T-helper 2 cell (primary cell): ENCODE measurements at places on chromosomes 4 and X.

GRCh38 chr4:39514888-39515401 is 12.3 kb downstream of the UGDH start:
- no peak for DNase-seq

DNA sequence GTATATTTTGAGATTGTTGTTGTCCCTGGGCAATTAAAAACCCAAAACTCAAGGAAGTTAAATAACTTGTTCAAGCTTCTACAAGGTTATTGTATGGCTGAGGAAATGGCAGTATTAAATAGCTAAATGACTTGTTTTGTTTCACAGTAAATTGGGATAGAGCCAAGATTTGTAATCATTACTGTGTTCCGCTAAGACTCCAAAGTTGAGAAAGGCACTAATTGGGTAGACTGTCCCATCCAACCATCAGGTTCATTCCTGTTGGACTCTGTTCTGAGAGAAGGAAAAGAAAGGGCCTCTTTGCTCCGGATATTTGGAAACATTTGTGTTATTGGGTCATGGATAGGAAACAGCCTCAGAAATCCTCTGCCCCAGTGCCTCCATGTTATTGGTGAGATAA is 82.2 kb downstream of the DCLK2 start:
- DNase-seq, result no peak

GRCh38 chrX:31258166-31258565 is 186.3 kb upstream of the FTHL17 start:
- no peak for DNase-seq

GRCh38 chr4:27638163-27638915 is 777.7 kb downstream of the STIM2 start:
- DNase-seq, result no peak

DNA sequence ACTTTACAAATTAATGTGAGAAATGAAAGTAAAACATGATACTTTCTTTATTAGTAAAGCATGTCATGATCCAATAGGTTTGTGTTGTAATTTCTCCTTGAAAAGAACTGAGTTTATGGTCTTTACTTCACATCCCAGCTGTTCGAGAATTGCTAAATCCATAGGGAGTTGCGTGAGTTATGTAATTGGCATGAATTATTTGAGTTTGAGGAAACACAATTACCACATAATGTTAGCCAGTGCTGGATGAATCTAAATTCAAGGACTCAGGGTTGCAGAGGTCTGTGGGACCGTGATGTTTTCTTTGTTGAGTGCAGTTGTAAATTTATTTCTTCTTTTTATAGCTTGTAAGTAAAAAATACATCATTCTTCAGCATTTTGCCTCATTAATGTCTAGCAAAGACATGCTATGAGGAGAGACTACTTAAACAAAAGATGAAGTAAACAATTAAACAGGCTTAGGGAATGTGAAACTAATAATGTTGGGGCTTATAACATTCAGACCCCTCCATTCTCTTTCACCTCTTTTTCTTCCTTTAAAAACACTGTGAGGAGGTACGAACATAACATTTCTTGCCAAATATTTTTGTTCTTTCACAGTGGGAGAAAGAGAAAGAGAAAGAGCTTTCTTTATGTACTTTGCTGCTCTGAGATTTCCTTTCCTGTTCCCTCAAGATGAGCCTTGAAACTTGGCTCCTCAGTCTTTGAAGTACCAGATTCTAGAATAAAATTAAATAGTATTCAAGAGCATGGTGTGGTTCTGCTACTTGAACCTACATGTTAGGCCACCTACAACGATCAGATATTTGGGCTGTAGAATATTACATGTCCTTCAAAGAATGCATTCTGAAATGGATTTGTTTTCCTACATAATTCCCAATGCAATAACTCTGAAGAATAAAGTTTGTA is 159.6 kb upstream of the ANK2 start:
- DNase-seq, result no peak

DNA sequence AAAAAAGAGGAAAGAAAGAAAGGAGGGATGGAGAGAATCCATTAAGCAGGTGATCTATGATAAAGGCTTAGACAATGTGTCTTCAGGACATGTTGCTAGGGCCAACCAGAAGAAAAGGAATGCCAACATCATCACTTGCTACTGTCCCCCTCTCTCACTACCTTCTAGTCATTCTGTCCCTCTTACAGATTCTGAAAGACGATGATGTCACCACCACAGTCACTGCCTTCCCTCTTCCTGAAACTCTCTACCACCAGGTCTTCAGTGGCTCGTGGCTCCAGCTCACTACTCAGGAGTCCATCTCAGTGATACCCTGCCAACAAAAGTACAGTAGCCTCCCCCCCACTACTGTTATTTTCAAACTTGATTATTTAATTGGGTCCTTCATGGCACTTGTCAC is 64.0 kb downstream of the KCNIP4 start:
- no peak for DNase-seq

DNA sequence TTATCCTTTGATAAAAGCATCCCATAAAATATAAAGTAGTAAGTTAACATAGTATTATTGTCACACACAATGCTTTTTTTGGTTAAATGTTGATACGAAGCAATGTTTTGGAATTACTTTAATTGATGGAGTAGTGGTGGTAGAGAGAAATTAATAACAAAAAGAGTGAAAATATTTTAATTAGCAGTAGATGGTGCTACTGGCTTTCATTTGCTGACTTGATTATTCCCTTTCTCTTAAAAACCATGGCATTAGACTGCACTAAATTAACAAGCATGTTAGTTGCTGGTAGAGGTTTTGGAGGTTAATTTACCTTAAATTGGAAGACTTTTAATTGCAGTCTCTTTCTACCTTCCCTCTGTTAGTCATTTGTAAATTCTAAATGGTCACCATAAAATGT is 8.9 kb upstream of the DCK start:
- no peak for DNase-seq

DNA sequence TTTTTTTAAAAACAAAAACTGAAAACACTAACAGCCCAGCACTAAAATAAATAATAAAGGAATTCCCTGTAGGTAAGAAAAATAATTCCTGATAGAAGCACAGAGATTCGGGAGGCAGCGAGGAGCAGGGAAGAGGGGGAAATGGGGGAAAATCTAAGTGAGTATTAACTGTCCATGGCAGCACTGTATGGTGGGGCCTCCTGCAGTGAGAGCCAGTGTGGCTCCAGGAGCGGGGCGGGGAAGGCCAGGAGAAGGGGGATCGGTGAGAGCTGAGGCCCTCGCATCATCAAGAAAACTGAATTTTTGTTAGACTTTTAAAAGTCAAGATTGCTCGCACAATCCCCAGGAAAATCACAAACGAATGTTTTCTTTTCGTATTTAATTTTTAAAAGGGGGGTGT is 14.1 kb downstream of the RNF212 start:
- DNase-seq, result no peak

DNA sequence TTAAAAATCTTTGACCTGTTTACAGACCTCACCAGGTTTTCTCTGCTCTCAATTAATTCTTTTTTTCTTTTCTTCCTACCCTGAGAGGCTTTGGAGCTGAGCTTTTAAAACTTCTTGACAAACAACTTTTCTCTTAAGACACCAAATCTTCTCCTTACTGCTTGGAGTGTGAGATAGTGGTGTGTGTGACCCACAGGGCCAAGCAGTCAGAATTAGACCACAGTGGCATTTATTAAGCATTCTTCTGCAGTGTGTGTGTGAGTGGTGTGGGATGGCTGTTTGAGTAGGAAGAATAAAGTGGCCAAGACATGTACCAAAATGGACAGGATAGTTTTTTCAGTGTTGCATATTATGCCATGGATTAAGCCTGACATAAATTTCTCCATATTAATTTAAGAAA is 665.1 kb downstream of the RAPGEF2 start:
- DNase-seq, result no peak

GRCh38 chrX:1727531-1728027 is 112.7 kb downstream of the ASMT start:
- no peak for DNase-seq

DNA sequence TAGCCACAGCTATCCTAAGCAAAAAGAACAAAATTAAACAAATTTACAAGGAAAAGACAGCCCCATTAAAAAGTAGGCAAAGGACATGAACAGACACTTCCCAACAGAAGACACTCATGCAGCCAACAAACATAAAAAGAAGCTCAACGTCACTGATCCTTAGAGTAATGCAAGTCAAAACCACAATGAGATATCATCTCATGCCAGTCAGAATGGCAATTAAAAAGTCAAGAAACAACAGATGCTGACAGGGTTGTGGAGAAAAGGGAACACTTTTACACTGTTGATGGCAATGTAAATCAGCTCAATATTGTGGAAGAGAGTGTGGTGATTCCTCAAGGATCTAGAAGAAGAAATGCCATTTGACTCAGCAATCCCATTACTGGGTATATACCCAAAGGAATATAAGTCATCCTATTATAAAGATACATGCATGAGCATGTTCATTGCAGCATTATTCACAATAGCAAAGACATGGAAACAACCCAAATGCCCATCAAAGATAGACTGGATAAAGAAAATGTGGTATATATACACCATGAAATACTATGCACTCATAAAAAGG is 163.0 kb upstream of the TET2 start:
- no peak for DNase-seq

GRCh38 chr4:46404981-46405380 is 15.1 kb upstream of the GABRA2 start:
- DNase-seq, result no peak

DNA sequence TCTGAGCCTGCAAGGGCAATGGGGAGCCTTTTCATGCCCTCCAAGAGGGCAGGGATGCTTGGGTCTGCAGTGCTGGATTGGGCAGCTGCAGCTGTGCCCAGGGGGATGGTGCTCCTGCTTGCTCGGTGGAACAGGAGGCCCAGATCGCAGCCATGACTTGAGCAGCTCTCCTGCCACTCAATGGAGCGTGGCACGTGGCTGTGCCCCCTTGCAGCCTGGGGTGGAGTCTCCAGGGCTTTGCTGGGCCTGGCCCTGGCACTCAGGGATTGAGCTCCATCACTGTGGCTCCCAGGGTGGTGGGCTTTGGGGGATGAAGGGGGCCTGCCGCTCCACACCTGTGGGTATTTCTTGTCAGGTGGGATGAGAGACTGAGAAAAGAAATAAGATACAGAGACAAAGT is 53.4 kb upstream of the IBSP start:
- DNase-seq, result no peak

GRCh38 chrX:27860337-27860736 is 52.5 kb downstream of the MAGEB10 start:
- no peak for DNase-seq

GRCh38 chrX:554271-554670 is 76.3 kb upstream of the SHOX start:
- DNase-seq, result no peak

DNA sequence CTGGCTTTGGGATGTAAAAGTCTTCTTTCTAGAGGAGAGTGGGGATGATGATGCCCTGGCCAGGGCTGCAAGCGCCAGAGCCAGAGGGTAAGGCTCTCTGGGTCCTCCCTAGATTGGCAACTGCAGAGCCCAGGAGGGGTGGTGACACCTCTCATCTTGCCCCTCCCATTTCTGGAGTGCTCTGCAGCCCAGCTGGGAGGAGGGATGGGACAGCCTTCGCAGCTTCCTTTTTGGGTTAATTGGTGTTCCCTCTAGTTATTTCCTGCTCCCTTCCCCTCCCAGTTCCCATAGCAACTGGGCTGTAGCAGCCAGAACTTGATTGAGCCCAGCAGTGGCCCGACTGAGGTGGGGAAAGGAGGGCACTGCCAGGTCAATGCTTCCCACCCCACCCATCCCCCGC is 19.2 kb downstream of the NALF2 start:
- no peak for DNase-seq

DNA sequence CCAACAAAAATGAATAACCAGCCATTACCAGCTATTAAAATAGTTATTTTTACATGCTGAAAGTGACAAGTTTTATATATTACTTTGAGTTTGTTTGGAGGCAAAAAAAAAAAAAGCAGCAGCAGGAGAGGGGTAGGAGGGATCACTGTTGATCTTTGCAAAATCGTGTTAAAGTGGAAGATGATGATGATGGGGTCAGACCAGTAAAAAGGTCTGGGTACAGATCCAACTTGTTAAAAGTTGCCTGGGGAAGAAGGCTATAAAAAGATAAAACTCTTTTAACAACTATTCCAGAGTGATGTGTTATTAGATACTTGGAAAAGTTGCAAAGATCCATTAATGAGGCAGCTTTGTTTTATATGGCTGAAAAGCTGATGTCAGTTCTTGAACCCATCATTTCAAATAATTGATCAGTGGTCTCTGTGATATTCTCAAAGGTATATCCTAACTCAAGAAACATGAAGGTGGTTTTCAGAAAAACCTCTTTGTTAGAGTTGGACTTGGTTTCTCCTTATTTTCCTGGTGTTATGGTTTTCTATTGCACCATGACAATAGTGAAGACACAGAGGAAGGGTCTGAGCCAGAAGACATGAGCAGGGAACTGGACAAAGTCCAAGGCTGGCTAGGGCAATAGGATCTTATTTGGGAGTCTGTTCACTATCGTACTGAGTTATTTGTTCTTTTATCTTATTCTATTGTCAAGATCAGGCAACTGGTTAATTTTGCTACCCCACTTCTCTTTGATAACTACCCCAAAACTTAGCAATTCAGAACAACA is 44.8 kb downstream of the EDNRA start:
- no peak for DNase-seq

DNA sequence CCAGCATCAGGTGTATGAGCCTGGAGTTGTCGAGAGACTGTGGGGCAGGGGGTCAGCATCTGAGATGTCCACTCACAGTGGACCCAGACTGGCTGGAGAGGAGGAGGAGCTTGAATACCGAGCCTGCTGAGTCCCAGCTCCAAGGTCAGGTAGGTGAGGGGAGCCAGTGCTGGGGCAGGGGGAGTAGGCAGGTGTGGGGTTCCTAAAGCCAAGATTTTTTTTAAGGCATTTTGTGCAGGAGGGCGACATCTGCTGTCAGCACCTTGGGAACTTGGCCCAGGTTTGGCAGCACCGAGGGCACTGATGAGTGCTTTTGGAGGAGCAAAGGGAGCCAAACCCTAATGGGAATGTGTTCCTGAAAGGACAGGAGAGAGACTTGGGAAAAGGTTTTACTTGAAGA is 64.2 kb upstream of the MSANTD1 start:
- no peak for DNase-seq
